Foreskin melanocyte (primary cell): ENCODE measurements at places on chromosomes 1 and 21.

- no peak for DNase-seq
Measured at GRCh38 chr1:247551721-247552120, 2.8 kb downstream of the GCSAML start.

DNA sequence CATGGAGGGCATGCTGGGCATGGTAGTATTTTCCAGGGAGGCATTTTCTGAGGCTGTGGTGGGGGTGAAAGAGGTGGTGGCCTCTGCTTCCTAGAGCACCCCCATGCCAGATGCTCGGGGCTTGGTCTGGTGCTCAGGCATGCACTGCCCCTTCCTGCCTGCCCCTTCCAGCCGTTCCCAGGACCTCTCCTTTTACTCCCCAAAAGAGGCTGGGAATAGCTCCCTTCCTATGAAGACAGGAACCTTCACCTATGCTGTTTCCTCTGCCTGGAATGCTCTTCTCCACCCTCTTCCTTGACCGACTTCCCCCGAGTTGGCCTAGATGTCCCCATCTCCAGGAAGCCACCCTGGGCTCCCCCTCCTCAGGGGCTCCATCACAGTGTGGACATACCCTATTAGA, 9.1 kb downstream of the EDN2 start:
- no peak for DNase-seq

DNA sequence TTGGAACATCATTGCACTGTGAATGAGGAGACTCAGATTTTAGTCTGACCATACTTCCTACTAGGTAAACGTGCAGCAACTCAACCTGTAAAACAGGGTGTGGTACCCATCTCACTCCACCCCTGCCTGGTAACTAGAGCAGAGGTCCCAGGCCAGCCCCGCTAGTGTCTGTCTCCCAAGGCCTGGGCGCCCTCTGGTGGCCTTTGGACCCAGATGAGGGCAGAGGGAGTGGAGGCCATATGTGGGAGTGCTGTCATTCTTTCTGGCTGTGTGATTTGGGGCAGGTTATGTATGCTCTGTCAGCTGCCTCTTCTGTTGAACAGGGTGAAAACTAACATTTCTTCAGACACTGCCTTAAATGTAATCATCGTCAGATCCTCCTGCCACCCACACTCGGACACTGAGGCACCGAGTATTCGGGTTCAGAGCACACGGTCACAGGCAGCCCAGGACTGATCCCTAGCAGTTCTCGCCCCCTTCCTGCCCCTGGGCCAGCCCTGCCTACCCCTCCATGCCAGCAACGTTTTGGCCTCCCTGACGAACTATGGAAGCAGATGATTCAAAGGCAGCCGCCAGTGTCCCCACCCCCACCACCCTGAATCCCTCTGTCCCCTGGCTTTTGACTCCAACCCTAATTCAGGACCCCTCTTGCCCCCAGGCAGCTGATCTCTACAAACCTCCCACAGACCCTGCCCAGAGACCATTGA, 76.0 kb downstream of the CD247 start:
- peak; percentile 45 for DNase-seq

DNA sequence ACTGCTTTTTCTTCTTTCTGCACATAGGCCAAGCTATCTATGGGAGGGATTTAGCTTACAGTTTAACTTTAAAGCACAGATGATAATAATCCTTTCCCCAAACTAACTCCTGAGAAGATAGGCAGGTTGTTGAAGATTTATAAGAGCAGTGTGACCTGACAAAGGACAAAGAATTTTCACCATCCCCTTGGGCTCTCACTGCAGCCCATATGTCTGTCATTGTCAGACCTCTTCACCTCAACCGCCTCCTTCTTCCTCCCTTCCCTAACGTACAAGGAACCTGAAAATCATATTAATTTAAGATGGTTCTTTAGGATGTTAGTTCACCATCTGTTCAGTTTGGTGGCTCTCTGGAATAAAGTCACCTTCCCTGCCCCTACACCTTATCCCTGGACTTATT, 5.0 kb downstream of the RNU1-2 start:
- no peak for DNase-seq

GRCh38 chr1:115426231-115426771, 88.3 kb upstream of the NGF start:
- no peak for DNase-seq

DNA sequence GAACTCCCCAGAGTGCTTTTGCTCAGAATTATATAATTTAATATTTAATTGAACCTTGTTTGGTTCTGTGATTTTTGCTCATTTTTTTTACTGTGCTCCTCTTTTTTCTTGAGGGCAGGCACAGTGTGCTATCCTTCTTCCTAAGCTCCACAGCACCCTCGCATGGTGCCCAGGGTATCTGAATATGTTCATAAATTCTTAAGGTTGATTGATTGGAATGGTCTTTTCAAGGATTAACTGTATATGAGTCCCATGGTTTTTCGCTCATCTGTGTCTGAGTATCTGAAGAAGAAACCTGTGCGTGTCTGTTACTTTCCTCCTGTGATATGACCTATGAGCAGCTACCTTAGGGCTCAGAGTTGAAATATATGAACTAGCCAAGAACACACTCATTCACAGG, 393.7 kb downstream of the HLX start:
- DNase-seq: no peak

- no peak for DNase-seq
Measured at GRCh38 chr1:9078752-9079500, 9.5 kb upstream of the SLC2A5 start.

DNA sequence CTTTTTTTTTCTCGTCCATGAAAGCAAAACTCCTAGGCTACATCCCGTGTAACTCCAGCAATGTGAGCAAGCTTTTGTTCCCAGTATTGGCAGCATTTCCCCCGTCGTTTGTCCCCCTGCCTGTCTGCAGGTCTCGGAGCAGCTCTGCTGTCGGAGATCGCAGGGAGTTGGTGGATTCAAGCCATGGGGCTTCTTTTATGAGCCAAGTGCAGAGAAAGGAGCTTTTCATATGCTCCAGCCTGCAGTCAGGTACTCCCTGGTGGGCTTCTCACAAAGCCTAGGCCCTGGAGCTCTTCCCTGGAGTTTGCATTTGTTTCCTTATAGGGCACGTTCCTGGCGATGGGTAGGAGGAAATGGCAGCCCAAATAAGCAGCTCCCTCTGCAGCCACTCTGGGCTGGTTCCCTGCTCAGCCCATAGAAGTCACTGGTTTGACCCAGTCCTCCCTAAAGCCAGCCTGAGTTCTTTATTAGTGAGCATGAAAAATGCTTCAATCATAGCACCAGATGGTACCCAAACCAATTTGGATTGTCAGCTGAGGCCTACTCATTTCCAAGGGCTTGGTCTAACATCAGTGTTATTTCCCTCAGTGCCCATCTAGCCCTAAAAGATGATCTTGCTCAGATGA, 78.3 kb downstream of the NUF2 start:
- no peak for DNase-seq

GRCh38 chr1:115314092-115314491, 24.0 kb downstream of the NGF start:
- no peak for DNase-seq

- peak; percentile 67 for DNase-seq
Measured at GRCh38 chr1:200184196-200184595, 156.7 kb downstream of the NR5A2 start.

GRCh38 chr1:201637282-201638079, 98.6 kb downstream of the NAV1 start:
- no peak for DNase-seq

GRCh38 chr1:233605205-233605604, 8.7 kb upstream of the KCNK1 start:
- DNase-seq: no peak

DNA sequence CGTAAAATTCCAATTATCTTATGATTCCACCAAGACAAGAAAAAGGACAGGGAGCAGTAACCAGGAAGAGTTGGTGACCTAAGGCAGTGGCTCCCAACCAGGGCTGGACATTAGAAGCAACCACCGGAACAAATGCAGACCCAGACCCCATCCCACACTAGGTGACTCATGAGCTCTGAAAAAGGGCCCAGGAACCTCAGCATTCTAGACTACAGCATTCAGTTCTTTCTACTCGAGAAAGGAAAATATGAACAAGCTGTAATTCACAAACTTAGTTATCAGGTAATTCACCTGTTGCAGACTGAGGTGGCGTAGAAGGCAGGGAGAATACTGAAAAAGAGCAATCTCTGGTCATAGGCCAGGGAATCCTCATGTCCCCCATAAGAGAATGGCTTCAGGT, 138.4 kb upstream of the KRTAP19-8 start:
- no peak for DNase-seq

- DNase-seq: peak; percentile 87
Measured at GRCh38 chr21:37710546-37711285, 205.5 kb downstream of the KCNJ6 start.

GRCh38 chr1:38533772-38534472, 325.6 kb downstream of the RRAGC start:
- DNase-seq: no peak

GRCh38 chr1:70319750-70320149, 34.8 kb downstream of the ANKRD13C start:
- DNase-seq: no peak

DNA sequence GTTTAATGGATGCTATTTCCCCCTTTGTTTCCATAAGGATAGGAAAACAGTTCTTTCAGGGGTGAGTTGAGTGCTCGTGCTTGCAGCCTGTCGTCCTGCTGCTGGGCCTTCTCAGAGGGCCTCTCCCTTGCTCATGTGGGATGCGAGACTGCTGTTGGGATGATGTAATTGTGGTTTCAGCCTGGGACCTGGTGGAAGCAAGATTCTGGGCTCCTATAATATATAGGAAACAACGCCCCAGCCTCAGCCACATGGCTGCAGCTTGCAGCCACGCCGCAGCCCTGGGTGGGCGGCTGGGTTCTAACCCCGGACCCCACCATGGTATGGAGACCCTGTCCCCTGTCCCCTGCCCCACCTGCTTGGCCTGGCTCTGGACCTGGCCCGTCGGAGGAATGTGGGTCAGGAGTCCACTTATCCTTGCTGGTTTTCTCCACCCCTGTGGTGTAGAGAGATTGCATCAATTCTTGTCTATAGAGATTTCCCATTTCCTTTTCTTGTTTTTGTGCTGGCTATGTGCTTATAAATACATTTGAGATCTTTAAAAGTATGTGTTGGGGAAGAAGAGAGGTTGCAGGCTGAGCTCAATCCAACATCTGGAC, 357.8 kb downstream of the SIPA1L2 start:
- DNase-seq: no peak

- no peak for DNase-seq
Measured at GRCh38 chr21:15549671-15550070, 180.1 kb upstream of the USP25 start.

DNA sequence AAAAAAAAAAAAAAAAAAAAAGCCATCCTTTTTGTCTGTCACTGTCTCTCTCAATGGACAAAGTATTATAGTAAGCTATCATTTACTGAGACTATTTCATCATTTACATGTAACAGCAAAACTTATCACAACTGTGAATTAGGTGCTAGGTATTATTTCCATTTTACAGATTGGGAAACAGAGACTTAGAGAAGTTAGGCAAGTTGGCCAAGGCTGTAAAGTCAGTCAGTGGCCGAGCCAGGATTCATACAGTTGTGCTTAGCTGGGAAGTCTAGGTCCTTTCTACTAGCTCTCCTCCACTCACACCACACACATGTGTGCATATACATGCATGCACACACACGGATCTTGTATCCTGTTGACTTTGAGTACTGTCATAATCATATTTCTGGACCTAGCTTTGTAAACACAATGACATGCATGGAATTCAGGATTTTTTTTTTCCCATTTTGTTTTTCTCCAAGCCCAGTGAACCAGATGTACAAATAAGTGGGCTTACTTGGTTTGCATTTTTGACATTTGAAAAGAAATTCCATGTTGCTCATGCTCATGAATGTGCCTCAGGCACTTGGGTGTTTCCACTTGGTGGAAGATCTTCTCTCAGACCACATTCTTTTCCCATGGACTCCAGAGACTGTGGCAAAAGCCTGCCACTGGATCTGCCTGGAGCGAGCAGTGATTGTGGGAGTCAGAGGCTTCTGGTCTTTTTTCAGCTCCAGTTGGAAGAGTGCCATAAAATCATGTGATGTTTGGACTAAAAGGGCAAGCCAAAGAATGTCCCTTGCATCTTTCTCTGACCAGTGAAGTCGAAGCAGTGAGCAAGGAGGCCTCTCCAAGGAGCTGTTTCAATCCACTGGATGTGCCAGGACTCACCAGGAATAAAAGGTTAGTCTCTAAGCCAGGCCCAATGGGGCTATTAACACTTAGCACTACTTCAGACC, 61.7 kb upstream of the DNAJC6 start:
- peak; percentile 100 for DNase-seq

- DNase-seq: no peak
Measured at GRCh38 chr1:207923121-207923520, 12.2 kb upstream of the CD34 start.

DNA sequence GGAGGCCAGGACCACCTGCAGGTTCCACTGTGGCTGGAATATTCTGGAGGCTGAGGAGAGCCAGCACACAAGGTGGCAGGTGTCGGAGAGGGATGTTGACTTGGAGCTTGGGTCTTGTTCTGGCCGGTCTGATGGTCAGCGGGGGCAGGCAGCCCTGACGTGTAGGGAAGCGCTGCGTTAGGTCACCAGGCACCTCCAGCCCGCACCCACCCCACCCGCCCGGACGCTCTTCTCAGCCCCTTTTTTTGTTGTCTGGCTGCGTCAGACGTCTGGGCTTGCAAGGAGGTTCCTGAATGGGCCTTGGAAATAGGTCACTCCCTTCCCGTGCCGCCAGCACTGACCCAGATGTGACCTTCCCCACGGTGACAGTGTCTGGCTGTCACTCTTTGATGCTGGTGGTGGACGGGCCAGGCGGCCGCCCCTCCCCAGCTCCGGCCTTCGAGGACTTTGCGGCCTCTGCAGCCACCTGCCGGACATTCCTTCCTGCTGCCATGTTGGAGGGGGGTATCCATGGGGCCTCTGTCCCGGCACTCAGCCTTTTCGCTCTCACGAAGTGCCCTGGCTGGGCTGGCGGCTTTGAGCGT, 30.1 kb downstream of the SPSB1 start:
- DNase-seq: no peak

GRCh38 chr1:152003846-152004442, 10.3 kb upstream of the S100A10 start:
- DNase-seq: no peak

- no peak for DNase-seq
Measured at GRCh38 chr1:245656189-245656717, 501.5 kb downstream of the KIF26B start.

DNA sequence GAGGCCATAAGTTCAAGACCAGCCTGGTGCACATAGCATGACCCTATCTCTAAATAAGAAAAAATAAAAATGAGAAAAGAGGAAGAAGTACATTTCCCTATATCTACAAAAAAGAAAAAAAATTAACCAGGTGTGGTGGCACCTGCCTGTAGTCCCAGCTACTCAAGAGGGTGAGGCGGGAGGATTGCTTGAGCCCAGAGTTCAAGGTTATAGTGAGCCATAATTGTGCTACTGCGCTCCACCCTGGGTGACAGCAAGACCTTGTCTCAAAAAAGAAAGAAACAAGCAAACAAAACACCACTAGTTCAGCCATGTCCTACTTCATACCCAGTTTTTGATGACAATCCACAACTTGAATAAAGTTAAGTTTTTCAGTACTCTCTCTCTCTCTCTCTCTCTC, 30.7 kb upstream of the TDRD10 start:
- no peak for DNase-seq
